ENCODE measurements at places on chromosomes 7 and 10.

- peak; percentile 3 for ATAC-seq
Measured at GRCh38 chr10:47368431-47369180, 15.5 kb downstream of the ZNF488 start.

DNA sequence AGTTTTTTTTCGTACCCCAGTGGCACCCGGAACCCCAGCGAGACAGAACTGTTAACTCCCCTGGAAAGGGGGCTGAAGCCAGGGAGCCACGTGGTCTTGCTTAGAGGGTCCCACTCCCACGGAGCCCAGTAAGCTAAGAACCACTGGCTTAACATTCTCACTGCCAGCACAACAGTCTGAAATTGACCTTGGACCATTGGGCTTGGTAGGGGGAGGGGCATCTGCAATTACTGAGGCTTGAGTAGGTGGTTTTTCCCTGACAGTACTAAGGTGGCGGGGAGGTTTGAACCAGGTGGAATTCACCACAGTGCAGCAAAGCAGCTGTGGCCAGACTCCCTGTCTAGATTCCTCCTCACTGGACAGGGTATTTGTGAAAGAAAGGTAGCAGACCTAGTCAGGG lies 196.5 kb downstream of the ADK start:
- no peak for ATAC-seq

DNA sequence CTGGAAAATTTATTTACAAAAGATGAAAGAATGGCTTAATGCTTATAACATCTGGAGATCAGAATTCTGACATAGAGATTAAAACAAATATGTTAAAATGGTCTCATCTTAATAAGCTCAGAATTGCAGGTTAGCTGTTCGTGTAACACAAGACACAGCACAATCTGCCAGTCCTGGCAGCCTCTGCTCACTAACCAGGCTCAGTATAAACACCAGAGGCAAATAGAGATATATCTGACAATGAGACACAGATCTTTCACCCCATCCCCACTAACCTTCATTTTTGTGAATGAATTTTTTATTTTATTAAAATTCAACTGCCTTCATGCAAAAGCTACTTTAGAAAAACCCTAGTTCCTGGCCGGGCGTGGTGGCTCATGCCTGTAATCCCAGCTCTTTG lies 51.8 kb downstream of the RELN start:
- no peak for ATAC-seq

DNA sequence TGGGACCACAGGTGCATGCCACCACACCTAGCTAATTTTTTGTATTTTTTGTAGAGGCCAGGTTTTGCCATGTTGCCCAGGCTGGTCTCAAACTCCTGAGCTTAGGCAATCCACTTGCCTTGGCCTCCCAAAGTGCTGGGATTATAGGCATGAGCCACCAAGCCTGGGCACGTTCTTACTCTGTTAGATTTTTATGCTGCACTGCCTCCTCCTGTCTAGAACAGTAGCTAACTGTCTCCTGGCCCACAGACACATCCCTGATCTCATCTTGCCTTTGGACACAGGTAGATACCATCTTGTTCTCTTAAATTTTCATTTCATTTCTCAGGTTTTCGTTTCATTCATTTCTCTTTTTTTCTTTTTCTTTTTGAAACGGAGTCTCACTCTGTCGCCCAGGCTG lies 41.1 kb downstream of the BLVRA start:
- no peak for ATAC-seq

DNA sequence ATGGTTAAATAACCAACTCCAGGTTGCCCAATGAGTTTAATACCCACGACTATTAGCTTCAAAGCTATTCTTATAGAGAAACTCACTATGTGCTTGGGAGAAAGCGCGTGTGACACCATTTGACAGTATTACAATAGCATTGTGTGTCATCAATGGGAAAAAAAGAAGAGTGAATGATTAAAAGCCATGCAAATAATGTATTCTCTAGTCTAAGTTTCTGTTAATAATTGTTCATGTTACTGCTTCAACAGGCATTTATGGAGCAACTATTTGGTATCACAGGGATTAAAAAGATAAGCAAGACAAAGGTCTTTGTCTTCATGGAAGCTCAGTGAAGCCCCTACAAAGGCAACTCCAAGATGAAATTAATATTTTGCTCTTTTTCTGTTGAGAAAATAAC lies 47.2 kb downstream of the CAV1 start:
- ATAC-seq, result no peak

- no peak for ATAC-seq
Measured at GRCh38 chr10:23325132-23325531, 19.5 kb downstream of the C10orf67 start.

DNA sequence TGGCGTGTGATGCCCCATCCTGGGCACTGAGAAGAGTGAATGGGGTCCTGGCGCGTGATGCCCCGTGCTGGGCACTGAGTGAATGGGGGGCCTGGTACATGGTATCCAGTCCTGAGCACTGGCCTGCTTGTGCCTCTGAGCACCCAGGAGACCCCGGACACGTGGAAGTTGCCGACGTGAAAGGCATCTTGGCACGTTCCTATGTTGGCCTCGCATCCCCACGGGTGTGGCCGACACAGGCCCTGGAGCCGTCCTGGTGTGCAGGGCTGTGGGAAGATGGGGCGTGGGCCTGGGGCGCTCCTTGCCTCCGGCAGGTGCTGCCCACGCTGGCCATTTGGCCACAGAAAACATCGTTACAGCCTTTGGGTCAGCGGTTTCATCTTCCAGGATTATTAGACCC lies 35.5 kb downstream of the CFAP46 start:
- no peak for ATAC-seq

DNA sequence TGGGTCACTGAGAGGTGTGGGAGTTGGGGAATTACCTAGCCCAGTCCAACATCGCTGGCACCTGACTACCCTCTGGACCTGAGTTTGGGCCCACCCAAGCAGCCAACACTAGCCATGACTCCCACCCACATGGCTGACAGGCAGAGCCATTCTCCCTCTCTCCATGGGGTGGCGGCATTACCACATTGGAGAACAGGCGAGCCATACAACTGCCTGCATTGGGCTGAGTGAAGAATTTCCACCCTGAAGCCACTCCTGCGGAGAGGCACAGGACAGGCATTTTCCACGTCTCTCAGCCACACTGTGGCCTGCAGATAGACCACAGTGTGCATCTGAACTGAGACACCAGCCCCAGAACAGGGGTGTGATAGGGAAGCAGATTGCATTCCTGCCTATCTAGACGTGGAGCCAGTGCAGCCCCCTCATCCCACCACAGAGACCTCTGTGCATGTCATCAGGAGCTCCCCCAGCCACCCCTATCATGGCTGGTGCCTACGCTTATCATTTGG lies 58.2 kb upstream of the ANTXRL start:
- ATAC-seq, result peak; percentile 82

DNA sequence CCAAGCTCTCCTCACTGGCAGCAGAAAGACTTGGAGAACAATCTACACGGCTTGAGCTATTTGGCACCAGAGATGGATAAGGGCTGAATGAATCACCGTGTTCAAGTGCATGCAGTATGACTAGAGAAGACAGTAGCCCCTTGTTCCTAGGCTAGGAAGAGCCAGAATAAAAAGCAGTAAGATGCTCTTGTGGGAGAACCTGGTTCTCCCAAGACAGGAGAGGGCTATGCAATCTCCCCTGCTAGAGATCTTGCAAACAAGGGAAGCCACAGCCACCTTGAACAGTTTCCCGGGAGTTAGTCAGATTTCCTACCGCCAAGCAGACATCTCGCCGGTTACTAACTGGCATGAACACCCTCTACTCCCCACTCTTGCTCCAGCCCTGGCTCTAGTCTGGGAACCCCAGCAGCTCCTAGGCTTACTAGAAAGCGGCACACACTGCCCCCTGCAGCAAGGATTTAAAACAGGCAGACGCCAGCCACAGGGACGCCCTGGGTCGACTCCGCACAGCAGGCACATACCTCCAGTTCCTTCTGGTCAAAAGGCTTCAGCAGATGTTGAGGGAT lies 107.3 kb downstream of the SMURF1 start:
- no peak for ATAC-seq

- no peak for ATAC-seq
Measured at GRCh38 chr10:133249094-133249780, 11.6 kb downstream of the VENTX start.

GRCh38 chr7:70068531-70068930 lies 470.3 kb downstream of the AUTS2 start:
- ATAC-seq, result no peak

DNA sequence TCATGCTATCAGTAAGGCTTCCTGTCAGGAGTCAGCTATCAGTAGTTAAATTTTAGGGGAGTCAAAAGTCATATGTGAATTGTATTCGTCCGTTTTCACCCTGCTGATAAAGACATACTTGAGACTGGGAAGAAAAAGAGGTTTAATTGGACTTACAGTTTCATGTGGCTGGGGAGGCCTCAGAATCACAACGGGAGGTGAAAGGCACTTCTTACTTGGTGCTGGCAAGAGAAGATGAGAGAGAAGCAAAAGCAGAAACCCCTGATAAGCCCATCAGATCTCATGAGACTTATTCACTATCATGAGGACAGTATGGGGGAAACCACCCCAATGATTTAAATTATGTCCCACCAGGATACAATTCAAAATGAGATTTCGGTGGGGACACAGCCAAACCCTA lies 47.1 kb downstream of the KLF6 start:
- no peak for ATAC-seq

GRCh38 chr10:106380706-106381105 lies 783.8 kb downstream of the SORCS1 start:
- no peak for ATAC-seq

DNA sequence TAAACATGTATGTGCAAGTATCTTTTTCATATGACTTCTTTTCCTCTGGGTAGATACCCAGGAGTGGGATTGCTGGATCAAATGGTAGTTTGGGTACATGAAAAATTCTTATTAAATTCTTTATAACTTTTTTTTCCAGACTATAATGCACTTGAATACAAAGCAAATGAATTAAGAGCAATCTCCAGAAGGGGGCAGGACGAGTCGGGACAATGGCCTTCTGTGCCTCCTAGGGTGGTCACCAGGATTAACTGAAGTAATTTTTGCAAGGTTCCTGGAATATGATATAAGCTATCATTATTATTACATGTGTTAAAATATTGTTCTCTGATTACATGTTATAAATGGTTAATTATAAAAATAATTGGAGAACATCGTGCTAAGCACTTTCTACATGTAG lies 127.2 kb downstream of the PPP1R17 start:
- no peak for ATAC-seq

GRCh38 chr7:12929476-12930140 lies 242.2 kb downstream of the ARL4A start:
- ATAC-seq, result no peak

DNA sequence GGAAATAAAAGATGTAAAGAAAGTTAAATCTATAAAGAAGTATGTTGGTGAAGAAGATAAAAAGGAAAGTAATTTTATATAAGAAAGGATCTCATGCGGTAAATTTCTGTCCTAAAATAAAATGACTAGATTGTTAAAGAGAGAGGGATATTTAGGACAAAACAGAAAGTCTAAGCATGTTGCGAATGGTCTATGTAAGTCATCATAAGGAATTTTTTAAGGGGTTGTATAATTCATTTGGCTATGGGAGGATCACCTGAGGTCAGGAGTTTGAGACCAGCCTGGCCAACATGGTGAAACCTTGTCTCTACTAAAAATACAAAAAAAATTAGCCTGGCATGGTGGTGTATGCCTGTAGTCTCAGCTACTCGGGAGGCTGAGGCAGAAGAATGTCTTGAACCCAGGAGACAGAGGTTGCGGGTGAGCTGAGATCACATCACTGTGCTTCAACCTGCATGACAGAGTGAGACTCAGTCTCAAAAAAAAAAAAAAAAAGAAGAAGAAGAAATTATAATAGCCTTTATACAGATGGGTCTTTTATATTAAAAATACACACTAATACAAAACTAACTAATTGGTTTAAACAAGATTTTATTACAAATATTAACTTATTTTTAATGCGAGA lies 294.3 kb downstream of the MAGI2 start:
- ATAC-seq, result no peak

GRCh38 chr7:108653526-108653925 lies 83.9 kb downstream of the DNAJB9 start:
- ATAC-seq, result no peak

DNA sequence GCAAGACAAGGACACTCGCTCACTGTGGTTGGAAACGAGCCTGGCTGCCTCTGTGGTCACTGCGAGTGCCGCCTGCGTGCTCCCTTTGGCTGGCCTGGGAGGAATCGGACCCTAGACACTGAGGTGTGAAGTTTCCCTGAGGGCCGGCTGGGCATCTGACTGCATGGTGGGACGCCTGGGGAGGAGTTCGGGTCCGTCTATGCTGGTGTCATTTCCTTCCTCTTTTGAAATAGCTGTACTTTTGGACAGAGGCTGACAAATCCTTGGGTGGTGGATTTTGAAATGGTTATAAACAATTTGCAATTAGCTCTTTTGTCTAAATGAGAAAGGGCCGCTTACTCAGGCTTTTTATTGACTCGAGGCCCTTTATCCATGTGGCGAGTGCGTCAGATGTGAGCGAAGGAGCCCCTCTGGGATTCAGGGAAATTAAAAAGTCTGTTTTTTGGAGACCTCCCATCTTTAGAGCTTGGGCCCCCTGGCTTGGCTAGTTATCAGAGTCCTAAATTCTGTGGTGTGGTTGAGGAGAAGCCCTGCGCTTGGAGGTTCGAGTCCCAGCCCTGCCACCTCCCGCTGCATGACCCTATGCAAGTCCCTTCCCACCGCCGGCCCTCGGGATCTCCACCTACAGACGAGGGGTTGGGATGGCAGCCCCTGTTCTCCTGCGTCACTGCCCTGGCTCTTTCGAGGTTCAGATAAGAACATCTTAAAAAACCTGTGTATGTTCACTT lies 147.1 kb downstream of the RGS10 start:
- ATAC-seq, result peak; percentile 77

DNA sequence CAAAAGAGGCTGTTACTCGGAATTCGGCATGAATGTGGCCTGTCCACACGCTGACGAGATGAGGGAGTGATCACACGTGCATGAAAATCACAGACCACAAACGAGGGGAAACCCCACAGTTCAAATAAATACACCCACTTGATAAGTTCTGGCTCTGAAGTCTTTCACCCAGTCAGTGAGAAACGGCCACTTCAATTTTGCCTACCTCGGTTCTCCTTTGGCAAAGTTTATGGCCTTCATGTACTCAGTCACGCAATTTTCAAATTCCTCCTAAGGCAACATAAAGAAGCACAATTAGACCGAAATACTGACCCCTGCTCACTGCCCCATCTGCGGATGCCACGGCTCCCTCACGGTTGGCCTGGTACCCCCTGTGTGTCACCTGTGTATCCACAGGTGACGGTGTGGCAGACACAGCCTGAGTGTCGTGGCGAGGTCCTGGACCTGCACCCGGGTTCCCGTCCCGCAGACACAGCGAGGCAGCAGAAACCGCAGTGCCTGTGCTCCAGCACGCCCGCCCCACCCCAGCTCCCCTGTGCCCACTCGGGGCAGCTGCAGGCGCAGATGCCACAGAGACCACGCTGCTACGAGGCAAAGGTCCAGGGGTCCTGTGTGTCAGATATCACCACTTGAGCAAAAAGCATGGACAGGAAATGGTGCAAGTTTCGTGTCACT lies 1.4 kb downstream of the CFAP46 start:
- peak; percentile 65 for ATAC-seq

- ATAC-seq, result no peak
Measured at GRCh38 chr10:74086317-74086716, 64.3 kb downstream of the AP3M1 start.

- no peak for ATAC-seq
Measured at GRCh38 chr10:7501157-7501556, 90.3 kb upstream of the SFMBT2 start.

- no peak for ATAC-seq
Measured at GRCh38 chr7:155682484-155682883, 38.0 kb downstream of the RBM33 start.

Measured in stimulated activated memory B cell treated with anti-CD40 and anti-IgM and Interleukin-4, amounts not matched to agents 10 μg/mL and 1 μg/mL and 100 μg/mL, for 72 hours (primary cell).